ENCODE measurements at places on chromosomes 13 and 19.

GRCh38 chr13:34322014-34322742 is 504.2 kb downstream of the RFC3 start:
- no peak for DNase-seq

DNA sequence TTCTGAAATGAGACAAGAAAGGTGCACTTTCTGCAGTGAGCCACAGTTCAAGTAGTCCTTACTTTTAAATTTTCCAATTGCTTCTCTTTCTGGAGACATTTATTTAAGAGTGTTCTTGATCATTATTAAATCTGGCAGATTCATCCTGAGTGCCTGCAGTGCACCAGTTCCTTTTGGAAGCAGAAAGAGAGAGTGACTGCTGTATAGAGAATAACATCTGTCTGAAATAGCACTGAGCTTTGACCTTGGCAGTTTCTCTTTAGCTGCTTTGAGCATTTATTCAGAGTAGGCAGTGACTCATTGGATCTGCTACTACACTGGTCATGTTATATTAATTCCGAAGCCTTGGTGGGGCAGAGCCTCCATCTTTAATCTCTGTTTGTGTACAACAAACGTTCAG is 1373.7 kb downstream of the PCDH9 start:
- DNase-seq = no peak

DNA sequence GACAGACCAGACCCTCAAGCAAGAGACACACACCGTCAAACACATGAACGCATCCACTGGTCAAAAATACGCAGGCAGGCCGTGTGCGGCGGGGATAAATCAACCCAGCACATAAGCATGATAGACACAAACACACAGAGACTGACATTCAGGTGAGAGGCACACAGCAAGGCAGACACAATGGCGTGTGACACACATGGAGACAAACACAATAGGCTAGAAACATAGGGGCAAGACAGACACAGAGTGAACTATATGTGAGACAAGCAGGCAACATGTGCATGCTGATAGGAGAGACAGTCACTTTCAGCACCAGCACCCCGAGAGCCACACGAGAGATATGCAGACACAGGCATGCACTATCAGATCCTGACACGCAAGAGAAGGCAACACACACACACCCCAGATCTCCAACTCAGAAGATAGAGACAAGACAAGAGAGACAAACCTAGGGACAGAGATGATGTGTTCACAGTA is 6.9 kb upstream of the JUNB start:
- DNase-seq = no peak

DNA sequence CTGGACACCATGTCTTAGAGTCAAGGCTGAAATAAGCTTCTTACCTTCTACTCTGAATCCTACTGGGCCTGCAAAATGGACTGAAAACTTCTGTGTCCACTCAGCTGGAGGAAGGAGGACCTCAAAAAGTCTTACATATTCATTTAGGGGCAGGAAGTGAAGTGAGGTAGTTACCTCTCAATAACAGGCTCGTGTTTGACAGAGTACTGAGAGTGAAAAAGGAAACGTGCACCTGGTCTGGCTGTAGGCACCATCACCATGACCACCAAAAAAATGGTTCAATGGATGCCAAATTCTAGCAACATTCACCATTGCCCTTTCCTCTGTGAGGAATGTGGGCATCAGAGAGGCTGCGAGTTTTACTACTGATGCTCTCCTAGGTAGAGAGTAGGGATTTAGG is 176.2 kb downstream of the RFC3 start:
- no peak for DNase-seq

DNA sequence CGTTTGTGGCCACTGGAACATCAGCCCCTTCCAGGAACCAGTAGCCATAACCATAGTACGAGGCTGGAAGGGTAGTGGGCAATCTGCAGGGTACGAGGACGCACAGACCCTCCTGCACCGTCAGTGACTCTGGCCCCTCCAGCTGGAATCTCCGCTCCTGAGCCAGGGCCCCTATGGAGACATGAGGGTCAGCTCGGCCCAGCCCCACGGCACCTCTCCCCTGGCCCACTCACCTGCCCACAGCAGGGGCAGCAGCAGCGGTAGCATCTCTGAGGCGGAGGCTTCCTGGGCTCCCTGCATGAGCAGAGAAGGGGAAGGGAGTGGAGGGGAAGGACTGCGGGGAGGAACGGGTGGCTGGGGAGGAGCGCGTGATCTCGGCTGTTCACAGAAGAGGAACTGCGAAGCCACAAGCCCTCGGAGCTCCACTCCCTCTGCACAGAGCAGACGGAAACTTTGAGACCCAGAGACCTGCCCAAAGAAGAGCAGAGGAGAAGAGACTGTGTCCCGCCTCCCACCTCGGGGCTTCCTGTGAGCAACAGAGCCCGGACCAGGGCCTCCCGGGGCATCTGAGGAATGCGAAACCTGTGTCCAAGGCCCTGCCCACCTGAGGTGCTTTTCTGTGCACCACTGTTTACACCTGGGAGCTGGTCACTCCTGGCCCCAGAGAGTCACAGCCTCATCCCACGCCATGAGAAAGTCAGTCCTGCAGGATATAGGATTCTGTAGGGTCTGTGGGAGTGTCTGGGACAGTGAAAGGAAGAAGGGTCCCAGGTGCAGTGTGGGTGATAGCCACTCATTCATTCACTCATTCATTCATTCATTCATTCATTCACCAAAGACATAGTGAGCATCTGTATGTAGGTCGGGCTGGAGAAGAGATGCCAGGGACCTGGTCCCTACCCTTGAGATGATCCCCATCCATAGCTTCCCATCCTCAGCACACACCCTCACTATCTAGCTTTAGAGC is at the start of gene SIGLEC6:
TSS of gene SIGLEC6 (minus strand) at position 322 of the 967 bp plus-strand sequence. CDS start at position 300, 22 bp downstream.
- DNase-seq = no peak

DNA sequence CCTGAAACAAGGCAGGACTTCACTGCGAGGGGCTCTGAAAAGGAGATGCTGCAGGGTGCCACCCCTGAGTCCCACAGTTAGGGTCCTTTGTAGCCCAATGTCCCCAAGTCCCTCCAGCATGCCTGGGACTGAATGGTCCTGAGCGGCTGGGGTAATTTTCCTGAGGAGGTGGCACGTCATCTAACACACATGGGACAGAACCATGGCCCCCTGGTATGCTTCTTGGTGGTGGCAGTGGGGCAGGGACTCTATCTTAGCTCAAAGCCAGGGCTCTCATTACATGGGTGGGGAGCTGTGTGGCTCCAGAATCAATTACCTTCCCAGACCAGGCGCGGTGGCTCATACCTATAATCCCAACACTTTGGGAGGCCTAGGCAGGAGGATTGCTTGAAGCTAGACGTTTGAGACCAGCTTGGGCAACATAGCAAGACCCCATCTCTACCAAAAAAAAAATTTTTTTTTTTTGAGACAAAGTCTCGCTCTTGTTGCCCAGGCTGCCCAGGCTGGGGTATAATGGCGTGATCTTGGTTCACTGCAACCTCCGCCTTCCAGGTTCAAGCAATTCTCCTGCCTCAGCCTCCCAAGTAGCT is 7.9 kb upstream of the SLC7A9 start:
- no peak for DNase-seq

GRCh38 chr19:4993683-4994082 is 24.8 kb downstream of the KDM4B start:
- no peak for DNase-seq

DNA sequence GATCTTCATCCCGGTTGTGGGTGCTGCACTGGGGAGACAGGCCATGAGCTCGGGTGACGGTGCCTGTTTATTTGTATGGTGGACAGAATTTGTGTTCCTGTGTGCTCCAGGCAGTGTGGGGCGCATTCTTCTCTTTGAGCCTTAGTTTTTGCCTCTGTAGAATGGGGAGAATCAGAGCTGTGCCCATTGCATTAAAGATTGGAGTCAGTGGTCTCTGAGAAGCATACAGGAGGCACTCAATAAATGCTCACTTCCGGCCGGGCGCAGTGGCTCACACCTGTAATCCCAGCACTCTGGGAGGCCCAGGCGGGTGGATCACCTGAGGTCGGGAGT is 23.0 kb downstream of the NFIC start:
- DNase-seq = no peak

- DNase-seq = no peak
Measured at GRCh38 chr13:30292325-30292724, 15.0 kb downstream of the KATNAL1 start.

DNA sequence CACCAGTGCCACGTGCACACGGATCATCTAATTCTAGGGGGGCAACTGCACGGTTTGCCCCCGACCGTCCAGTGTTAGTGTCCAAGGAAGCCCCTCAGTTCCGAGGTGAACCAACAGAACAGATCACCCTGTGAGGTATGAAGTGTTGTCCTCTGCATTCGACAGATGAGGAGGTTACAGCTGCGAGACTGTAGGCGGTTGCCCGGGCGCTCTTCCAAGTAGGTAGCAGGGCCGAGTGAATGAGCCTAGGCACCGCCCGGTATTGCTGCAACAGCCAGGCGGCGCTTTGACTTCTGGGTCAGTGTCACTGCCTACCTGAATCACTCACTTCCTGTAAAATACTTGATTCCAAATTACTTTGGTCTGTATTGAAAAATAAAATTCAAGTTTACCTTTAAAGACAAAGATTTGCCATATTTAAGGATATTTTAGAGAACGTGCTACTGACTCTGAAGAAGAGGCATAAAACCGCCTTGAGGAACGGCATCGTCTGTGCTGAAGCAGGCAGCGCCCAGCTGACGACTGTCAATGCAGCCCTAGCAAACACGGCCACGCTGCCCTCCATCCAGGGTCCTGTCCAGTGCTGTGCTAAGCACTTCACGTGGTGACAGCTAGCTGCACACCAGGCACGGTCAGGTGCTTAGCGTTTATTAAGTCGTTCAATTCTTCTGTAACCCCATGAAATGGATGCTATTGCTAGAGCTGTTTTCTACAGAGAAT is 19.3 kb upstream of the RASA3 start:
- no peak for DNase-seq

GRCh38 chr13:102195566-102196462 is 206.0 kb downstream of the FGF14 start:
- DNase-seq = no peak

DNA sequence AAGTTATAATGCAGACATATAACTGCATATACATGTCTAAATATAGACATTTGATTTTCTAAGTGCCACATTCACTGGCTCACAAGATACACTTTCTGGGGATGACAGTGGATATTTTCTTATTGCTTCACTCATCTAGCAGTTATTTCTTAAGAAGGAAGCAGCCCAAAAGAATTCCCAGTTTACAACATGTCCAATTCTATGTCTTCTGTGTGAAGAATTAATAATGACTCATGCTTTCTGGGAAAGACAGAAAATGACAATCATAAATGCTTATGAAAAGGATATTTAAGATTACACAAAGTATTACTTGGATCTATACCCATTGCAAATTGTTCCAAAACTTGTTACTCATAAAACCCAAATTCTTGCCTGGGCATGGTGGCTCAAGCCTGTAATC is 543.4 kb downstream of the SUCLA2 start:
- no peak for DNase-seq

Data from stimulated activated effector memory CD8-positive, alpha-beta T cell treated with anti-CD3 and anti-CD28 coated beads, Interleukin-12 subunit alpha, Interleukin-12 subunit beta, amount 100 ng/mL, for 72 hours (primary cell).